Activated CD8-positive, alpha-beta memory T cell treated with anti-CD3 and anti-CD28 coated beads, Interleukin-2, amount 50 U/mL, for 4 hours (primary cell): ENCODE measurements at places on chromosomes 11 and 22.

DNA sequence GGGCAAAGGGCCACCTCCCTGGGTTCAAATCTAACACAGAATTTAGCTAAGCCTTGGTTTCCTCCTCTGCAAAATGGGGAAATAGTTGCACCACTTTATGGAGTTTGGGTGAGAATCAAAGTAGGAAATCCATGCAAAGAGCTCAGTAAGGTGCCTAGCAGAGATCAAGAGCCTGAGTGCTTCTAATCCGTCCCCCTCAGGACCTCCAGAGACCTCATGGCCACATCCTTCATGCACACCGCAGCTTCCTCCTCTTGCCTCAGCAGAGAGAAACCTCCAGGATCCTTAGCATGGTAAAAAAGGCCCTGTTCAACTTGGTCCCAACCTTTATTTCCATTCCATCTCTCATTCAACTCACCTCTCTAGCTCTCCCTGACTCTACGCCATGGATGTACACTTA, 37.8 kb upstream of the NAV2 start:
- no peak for DNase-seq

GRCh38 chr11:68509066-68509465, 48.5 kb downstream of the PPP6R3 start:
- no peak for DNase-seq

DNA sequence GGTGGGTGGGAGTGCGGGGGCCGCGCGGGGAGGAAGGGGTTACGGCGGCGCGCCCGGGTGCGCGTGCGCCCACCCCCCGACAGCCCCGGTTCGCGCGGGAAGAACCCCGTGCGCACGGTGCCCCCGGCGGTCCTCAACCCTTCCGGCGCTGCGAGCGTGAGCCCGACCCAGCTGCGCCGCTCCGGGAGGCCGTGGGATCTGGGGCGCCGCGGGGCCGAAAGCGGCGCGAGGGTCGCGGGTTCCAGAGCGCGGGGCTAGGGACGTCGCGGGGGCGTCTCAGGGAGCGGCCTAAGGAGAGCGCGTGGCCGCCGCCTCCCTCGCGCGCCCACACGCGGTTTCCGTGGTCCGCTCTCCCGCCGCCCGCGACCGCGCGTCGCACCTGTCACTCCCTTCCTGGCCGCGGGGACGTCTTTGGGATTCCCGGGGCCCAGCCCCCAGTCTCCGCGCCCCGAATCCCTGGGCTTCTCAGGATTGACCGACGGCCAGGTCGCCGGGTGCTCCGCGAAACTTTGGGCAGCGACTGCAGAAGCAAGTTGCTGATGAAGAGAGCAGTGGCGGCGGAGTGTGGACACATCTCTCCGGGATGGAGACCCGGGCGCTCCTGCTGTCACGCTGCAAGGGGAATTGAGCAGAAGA, 582 bp downstream of the SREBF2 start:
- peak; percentile 44 for DNase-seq

DNA sequence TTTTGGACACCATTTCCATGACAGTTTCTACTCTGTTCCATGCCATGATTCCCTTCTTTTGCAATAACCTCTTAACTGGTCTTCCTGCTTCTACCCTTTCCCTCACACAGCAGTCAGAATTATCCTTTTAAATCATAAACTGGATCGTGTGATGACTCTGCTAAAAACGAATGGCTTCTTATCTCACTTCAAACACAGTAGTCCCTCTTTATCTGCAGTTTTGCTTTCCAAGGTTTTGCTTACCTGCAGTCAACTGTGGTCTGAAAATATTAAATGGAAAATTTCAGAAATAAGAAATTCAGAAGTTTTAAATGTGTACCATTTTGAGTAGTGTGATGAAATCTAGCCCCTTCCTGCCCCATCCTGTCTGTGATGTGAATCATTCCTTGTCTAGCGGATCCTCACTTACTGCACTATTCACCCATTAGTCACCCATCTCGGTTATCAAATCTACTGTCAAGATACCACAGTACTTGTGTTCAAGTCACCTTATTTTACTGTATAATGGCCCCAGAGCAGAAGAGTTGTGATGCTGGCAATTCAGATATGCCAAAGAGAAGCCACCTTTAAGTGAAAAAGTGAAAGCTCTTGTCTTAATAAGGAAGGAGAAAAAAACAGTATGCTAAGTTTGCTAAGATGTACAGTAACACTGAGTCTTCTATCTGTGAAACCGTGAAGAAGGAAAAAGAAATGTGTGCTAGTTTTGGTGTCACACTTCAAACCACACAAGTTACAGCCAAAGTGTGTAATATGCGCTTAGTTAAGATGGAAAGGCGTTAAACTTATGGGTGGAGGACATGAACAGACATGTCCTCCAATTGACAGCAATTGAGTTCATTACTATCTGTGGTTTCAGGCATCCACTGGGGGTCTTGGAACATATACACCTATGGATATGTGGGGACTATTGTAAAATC, 283.0 kb downstream of the DDX10 start:
- DNase-seq, result no peak

DNA sequence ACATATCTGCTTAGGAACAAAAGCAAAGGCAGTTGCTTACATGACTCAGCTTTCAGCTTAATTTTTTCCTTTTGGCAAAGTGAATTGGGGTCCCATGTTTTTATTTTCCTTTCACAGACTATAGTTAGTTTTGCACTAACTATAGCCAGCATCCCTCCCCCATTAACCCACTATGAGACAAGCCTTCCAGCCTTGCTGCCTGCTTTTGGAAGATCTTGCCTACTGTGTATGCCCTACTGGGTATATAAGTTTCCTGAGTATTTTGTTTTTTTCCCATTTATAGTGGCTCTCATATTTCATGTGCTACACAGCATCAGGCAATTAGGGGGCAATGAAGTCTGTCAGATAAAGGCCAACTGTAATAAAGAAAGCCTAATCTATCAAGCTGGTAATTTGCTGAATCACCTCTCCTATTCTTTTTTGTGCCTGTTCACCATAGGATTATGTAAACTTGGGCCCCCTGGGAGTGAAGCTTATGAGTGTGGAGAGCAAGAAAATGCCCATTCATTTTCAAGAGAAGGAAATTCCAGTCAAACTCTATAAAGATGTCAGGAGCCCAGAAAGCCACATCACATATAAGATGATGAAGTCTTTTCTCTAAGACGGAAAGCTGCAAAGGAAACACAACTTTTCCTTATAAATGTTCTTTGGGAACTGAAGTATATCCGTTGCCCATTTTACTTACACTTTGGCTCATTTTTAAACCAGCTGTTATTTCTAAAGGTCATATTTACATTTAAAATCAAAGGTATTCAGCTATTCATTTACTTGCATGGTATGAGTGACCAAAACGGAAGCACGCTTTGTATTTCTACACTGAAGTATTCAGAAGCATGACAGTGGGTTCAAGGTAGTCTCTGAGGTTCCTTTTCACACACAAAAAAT, 64.0 kb downstream of the CCDC83 start:
- DNase-seq, result no peak

DNA sequence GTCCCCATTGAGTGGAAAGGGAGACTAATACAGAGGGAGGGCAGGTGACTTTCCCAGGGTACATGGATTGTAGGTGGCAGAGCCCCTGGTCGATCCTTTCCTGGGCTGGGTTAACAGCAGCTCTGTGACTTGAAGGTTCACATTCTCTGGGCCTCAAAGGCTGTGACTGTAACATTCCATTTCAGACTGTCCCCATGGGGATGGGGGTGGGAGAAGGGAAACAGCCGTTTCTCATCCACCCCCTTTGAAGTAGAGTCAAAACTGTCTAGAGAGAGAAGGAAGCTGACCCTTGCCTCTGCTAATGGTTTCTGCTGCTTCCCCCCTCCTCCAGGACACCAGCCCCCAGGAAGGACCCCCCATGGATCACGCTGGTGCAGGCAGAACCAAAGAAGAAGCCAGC, 19.2 kb downstream of the MICALL1 start:
- no peak for DNase-seq

- DNase-seq, result no peak
These were observed 31.6 kb upstream of the IZUMO1R start for GRCh38 chr11:94272738-94273313.

- DNase-seq, result no peak
These were observed 4.4 kb downstream of the MTMR3 start for GRCh38 chr22:29887358-29887757.

DNA sequence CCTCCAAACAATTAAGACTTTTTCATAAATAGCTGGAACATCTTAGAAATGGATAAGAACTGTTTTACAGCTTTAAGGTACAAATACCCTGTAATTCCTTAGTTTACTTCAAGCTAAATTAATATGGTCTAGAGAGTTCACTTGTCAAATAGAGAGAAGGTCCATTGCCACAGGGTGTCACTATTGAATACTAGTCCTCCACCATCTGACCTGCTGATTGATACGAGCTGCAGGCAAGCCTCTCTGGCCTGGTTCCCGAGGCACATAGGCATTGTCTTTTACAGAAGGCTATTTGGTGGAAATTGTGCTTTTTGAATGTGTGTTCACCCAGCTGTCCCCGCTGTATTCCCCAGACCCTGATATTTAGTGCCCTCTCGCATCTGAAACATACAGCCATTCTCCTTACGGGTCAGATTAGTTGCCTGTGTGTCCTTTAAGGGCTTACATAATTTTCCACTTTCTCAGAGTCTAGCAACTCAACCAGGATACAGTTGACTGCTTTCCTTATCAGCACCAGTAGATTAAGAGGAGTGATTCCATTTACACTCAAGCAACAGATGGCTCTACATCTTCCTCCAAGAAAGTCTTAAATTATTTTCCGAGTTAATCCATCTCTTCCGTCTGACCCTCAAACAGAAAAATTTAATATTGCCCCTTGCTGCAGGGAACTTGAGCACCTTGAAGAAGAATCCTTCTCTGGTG, 788.8 kb upstream of the FAT3 start:
- DNase-seq, result no peak
